Mesothelial cell of epicardium (in vitro differentiated cells): ENCODE measurements at places on chromosomes 13 and 19. TPM values are rescaled to one million over a fixed set of nuclear protein-coding genes. Genes with fewer than 3 reads are reported as not detected.

GRCh38 chr13:23059173-23059572 is 121.6 kb upstream of the SGCG start:
- DNase-seq = no peak

Gene PLPPR3
- total RNA-seq = 140 to 162 TPM (median 152 TPM) in 3 replicates

DNA sequence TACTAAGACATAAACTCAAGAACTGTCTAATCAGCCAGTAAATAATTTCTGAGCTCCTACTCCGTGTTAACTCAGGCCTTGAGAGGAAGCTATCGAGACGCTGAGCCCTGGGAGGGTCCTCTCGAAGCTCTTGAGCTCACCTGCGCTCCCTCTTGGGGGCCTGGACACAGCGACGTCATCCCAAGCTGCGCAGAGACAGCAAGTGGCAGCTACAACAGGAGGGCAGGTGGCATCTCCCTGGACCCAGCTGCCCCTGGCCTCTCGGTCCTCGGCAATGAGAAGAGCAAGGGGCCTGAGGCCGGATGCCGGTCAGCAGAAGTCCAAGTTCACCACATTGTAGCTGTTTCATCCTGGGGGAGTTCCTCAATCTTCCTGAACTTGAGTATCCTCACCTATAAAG is 30.5 kb upstream of the TUBGCP3 start:
- DNase-seq = no peak

DNA sequence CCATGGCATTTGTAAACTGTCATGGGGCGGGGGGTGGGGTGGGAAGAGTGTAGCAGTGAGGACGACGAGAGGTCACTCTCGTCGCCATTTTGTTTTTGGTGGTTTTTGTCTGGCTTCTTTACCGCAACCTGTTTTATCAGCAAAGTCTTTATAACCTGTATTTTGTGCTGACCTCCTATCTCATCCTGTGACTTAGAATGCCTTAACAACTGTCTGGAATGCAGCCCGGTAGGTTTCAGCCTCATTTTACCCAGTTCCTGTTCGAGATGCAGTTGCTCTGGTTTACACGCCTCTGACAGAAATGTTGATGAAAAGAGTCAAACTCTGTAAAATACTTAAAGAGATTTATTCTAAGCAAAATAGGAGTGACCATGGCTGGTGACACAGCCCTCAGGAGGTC is 852.0 kb downstream of the DACH1 start:
- DNase-seq = no peak

Gene KIR3DL3
- not detected in 3 replicates for total RNA-seq

Gene ZNF419
- total RNA-seq = 20.0 to 22.3 TPM (median 22.3 TPM) in 3 replicates

DNA sequence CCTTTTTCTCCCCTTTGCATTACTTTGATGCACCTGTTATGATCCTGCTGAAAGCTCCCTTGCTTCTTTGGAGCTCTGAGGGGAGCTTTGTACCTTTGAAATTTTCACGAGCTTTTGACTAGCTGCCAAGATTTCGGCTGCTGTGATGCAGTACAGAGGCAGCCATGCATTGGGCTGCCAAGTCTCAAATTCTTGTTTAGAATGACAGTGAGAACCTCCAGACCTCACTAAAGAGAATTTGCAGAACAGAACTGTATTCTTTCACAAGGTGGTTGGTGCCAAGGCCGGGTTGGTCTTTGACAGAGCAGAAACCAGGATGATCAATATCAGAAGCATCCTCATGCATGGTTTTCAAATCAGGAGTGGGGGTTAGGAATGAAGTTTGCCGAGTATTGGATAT is 414.8 kb downstream of the GPC5 start:
- DNase-seq = no peak

GRCh38 chr19:34191355-34191962 is 19.2 kb downstream of the LSM14A start:
- DNase-seq = no peak

Gene ZNF540
- 0.98 to 1.3 TPM (median 1.2 TPM) in 3 replicates for total RNA-seq

- DNase-seq = no peak
Measured at GRCh38 chr13:78875792-78876580, 217.0 kb upstream of the OBI1 start.

Gene SLC6A16
- 5.6 to 6.1 TPM (median 5.8 TPM) in 3 replicates for total RNA-seq

- no peak for DNase-seq
Measured at GRCh38 chr19:16506961-16507360, 10.8 kb downstream of the C19orf44 start.

Gene KIRREL2
- 1.4 TPM in 3 replicates for total RNA-seq

- DNase-seq = no peak
Measured at GRCh38 chr19:13574933-13575332, 68.7 kb upstream of the CACNA1A start.

DNA sequence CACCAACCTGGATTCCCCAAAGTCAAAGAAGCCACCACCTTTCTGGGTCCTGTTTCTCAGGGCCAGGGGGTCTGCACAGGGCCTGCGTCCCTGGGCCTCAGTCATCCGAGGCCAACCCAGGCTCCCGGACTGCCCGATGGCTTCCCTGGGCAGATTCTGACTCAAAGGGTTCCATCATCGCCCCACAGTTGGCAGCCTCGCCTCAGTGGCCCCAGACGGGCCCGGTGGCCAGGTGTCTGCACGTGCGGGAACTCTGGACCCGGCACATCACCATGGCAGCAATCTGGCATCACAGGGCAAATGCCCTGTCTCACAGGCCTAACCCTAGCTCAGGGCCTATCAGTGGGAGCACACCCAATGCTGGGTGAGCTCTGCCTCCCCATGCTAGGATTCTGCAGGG is 2.9 kb downstream of the IGFL1 start:
- DNase-seq = no peak

DNA sequence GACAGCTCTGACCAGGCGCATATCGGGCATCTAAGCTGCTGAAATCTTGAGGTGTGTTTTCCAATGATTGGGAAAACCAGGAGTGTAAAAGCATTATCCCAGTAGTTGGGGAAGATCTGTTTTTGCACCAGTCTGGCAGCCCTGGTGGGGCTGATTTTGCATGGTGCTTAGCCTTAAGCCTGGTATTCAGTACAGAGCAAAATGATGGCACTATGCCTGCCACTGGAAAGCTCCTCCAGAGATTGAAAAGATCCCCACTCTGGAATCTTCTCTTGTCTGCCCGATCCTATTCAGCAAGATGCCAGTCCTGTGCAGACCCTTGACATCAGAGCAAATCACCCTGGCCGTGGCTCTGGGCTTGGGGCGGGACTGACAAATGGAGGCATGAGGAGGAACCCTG is 44.7 kb upstream of the SIAH3 start:
- no peak for DNase-seq

Gene DHPS
- total RNA-seq = 91.3 to 101 TPM (median 97.0 TPM) in 3 replicates

- DNase-seq = no peak
Measured at GRCh38 chr19:19004144-19004543, 29.2 kb downstream of the SUGP2 start.

Gene CNN2
- 492 to 501 TPM (median 493 TPM) in 3 replicates for total RNA-seq
